Hippocampal formation (tissue), 2 donors: ENCODE measurements at places on chromosomes 3 and 15.

- DNase-seq, result peak; percentile 52
These were observed 1.5 kb downstream of the PTPN9 start for GRCh38 chr15:75577401-75578172.

DNA sequence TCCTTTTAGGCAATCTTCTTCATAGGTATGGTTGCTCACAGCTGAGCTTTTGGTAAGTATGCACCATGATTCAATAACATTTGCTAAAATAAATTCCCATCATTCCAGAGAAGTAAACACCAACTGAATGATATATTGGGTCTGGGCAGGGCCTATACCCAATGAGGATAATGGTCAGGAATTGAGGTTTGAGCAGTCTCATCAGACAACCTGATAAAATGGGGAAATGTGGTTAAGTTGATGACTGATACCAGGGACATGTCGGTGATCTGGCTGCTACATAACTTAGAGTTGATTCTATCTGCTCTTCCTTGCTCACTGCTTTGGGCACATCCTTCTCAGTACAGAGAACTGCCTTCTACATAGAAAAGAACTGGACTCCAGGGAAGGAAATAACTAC, 92.9 kb downstream of the GPR156 start:
- DNase-seq, result no peak

DNA sequence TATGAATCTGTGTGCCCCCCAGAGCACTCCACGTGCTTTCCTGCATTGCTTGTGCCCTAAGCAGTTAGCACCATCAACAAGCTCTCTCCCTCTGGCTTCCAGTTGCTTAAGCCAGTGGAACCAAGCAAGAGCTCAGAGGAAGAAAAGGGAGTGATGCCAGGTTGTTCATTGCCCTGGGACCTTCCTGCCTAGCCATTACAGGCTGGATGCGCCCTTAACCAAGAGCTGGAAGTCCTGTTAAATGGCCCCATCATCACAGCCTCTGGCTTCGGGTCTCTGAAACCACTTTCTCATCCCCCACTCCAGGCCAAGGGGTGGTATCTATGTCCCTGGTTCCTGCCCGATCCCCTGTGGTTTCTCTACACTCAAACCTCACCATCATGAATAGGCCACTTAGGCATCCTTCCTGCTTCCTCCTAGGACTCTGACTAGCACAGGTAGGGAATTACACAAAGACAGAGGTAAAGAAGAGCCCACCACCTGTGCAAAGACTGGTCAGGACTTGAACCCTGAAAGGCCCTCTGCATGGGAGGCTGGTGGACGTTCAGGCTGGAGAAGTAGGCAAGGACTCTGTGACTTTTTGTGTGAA, 309.5 kb upstream of the TRIM42 start:
- no peak for DNase-seq

- no peak for DNase-seq
These were observed 175.7 kb downstream of the ALCAM start for GRCh38 chr3:105542282-105543019.

DNA sequence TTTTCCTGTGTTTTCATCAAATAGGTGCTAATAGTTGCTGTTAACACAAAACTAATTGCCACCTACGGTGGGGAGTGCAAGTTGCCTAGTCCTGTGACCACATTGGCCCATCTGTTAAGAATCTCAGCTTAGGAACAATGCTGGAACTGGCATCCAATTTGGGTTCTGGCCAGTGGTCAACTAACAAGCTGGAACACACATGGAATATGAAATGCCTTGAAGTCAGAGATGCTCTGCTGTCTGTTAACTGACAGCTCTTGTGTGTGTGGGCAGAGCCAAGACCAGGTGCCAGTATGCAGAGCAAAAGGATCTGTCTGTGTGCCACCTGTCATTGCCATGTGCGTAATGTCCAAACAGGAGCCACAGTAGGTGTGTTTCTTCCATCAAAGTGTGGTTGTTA, 460.8 kb downstream of the ROBO2 start:
- DNase-seq, result no peak

DNA sequence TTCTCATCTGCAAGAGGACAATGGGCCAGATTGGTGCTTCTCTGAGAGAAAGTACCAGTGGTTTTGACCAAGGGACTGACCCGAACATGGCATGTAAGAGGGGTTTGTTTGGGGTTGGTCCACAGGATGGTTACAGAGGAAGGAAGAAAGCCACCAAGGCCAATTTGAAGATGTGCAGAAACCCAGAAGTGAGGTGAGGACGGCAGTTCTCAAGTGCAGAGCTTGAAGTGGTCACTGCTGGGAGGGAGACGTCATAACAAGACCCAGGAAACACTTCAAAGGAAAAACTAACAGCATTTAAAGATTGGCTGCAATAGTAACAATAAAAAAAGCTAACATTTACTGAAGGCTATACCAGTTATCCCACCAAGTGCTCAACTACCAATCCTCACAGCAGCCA, 29.1 kb downstream of the LIPC start:
- no peak for DNase-seq

- DNase-seq, result no peak
These were observed 116.6 kb downstream of the TOP2B start for GRCh38 chr3:25547943-25548674.

DNA sequence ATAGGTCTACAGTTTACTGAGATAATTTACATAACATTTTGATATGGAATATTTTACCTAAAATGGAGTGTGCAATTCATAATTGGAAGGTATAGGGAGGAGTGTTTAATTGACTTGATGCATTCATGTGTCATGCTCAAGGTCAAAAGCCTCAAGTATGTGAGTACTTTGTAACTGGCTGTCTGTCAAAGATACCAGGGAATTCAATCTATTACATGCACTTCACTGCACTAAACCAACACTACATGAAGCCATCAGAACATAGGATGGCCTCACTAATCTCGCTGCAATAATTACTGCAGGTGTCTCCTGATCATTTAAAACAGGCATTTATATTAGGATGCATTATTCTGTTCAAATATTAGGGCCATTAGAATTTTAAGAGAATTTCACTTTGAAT, 367.2 kb downstream of the CNTN4 start:
- DNase-seq, result no peak

GRCh38 chr3:171178714-171179113, 152.2 kb upstream of the SLC2A2 start:
- no peak for DNase-seq
